Stimulated activated naive B cell treated with anti-CD40 and anti-IgM and Interleukin-4, amounts not matched to agents 10 μg/mL and 1 μg/mL and 100 μg/mL, for 72 hours (primary cell): ENCODE measurements at places on chromosomes 7 and 10.

- no peak for DNase-seq
Observed at GRCh38 chr7:40175725-40176510, 41.1 kb downstream of the SUGCT start.

GRCh38 chr10:69742928-69743602, 58.6 kb upstream of the COL13A1 start:
- no peak for DNase-seq

GRCh38 chr7:16647435-16647960, 1.5 kb downstream of the BZW2 start:
- DNase-seq: no peak

- DNase-seq: no peak
Observed at GRCh38 chr7:150377635-150378034, 1.5 kb upstream of the ZNF775 start.

DNA sequence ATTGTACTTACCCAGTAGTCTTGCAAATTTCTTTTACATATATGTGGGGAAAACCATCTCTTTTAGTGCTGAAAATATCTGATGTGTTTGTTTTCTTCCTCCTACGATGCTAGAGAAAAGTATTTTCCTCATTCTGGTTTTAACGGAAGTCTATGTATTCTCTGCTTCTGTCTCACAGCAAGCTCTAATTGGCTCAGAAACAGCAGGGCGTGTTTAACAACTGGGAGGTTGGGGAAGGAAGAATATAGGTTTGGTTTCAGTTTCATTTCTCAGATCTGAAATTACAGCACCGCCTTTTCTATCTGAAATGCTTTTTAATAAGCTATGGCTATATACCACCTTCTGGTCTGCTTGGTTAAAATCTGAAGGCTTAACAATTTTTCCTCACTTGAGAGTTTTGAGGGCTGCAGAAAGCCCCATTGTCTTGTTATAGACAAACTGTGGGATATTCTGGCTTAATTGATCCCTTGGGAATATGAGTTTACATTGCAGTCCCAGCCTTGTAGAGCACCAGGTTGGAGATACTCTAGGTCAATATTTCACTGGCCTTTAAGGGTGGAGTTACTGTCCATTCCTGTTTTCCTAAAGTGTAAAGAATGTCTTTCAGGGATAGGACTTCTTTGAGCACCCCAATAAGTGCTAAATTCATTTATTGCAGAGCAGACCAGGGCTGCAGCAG, at the start of gene SAMD9:
Gene SAMD9 (minus strand): TSS at position 128 of the 679 bp plus-strand sequence. CDS start 11,882 bp downstream, outside the sequence.
- peak; percentile 49 for DNase-seq

DNA sequence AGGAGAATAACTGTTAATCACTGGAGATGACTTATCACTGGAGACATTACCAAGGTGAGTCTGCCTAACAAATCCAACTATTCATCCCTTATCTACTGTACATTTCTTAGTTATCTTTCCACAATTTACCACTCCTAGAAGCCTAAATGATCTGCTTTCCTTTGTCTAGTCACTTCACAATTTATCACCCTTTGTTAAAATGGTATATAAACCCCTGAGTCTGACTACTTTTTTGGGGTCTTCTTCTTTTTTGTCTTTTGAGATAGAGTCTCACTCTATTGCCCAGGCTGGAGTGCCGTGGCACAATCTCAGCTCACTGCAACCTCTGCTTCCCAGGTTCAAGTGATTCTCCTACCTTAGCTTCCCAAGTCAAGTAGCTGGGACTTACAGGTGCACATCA, 66.0 kb upstream of the SEPHS1 start:
- no peak for DNase-seq

DNA sequence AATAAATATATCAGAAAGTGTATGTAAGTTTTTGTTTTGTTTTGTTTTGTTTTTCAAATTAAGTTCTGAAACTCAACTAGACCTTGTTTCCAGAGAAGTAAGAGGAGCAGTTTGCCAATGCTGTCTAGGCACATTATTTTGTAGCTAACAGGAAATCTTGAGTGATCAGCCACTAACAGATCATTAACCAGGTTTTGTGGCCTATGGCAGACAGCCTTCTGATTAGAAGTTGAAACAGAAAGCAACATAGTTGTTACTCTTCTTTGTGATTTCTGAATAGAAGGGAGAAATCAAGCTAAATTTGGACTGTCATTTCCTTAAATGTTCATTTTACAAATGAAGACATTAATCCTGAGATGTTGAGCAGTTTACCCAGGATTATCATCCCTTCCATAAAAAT, 142.6 kb downstream of the PLXDC2 start:
- no peak for DNase-seq

DNA sequence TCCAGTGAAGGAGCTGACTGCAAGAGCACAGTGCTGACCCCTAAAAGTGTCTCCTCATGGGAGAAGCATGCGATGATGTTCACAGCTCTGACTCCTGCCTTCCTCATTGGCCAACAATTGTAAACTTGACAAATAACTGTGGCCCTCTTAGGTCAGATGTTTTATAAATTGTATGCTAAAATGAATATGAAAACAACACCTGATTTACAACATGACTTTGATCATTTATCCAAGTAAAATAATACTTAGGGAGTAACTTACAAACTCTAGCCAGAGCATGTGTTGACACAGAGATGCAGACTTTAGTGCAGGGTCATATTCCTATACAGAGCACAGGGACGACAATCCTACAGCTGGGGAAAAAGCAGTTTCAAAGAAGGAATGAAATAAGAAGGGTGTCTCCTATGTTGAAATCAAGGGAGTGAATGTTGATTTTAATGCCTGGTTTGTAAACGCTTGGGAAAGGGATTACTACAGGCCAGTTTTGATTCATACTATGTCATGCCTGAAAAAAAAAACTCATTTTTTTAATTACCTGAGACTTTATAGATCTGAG, 391.4 kb upstream of the AKR1E2 start:
- DNase-seq: no peak

- no peak for DNase-seq
Observed at GRCh38 chr7:44889086-44889781, 3.9 kb upstream of the PURB start.

DNA sequence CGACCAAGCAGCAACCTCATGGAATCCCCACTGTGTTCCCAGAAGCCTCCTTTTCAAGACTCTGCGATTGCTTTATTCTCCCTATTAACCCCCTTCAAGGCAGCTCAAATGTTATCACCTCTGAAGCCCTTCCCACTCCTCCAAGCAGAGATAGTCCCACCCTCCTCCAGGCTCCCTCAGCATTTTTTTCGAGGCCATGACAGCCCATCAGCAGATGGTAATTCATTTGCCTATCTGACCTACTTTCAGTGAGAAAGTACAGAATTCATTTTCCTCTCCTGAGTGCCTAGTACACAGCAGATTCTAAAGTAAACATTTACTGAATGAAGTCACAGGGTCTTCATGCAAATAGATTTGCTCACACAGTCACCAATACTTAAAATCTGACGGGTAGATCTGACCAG, 47.8 kb downstream of the HERPUD2 start:
- no peak for DNase-seq

GRCh38 chr10:5902511-5903274, 12.7 kb downstream of the FBH1 start:
- no peak for DNase-seq

DNA sequence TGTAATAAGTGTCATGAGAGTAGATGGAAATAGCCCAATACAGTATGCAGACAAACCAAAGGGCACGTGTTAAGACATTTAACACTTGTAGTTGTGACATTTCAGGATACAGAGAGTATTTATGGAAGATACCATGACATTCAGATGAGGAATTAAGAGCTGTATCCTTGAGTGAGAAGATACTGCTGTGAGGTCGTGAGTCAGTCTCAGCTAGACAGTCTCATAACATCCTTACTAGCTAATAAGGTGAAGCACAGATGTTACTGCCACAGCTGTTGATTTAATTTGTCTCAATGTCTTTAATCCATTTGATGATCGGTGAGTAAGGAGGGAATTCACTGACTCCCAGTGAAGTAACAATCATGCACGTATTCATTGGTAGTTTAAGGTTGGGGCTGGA, 288.0 kb upstream of the AKR1E2 start:
- DNase-seq: no peak

GRCh38 chr10:114920459-114920858, 17.5 kb upstream of the TRUB1 start:
- no peak for DNase-seq

DNA sequence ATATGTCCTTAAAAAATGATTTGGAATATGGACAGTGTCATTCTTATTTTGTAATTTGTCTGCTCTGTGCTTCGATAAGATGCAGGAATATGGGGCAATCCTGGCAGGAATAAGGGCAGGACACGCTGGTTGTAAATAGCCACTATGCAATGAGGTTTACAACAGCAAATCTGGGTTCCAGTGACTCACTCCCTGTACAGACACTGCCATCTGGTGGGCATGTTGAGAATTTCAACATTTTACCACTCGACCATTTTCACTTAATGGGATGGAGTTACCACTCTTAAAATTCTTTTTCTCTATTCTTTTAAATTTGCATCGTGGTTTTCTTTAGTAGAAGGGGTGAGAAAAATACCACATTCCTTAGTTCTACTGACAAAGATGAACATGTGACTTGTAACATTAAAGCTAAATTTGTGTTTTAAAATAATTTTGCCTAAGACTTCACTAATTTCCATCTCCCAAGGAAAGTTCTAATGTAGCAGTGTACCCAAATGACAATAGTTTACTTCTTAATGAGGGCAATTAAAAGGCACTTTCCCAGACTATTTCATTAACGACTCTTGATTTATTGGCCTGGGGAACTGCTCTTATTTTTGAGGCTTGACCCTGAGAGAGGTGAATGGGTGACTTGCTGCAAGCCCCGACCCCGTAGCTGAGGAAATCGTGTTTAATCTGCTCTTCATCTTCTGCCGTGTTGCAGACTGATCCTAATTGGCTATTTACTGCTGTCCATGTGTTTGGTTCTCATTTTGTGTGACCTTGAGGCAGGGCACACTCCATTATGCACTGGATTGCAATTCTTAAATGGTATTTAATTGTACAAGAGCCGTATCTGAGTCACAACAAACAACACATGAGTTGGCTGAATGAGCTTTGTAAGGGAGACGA, 173.6 kb upstream of the IMMP2L start:
- peak; percentile 42 for DNase-seq

GRCh38 chr7:123682690-123683089, 27.0 kb downstream of the LMOD2 start:
- DNase-seq: no peak

DNA sequence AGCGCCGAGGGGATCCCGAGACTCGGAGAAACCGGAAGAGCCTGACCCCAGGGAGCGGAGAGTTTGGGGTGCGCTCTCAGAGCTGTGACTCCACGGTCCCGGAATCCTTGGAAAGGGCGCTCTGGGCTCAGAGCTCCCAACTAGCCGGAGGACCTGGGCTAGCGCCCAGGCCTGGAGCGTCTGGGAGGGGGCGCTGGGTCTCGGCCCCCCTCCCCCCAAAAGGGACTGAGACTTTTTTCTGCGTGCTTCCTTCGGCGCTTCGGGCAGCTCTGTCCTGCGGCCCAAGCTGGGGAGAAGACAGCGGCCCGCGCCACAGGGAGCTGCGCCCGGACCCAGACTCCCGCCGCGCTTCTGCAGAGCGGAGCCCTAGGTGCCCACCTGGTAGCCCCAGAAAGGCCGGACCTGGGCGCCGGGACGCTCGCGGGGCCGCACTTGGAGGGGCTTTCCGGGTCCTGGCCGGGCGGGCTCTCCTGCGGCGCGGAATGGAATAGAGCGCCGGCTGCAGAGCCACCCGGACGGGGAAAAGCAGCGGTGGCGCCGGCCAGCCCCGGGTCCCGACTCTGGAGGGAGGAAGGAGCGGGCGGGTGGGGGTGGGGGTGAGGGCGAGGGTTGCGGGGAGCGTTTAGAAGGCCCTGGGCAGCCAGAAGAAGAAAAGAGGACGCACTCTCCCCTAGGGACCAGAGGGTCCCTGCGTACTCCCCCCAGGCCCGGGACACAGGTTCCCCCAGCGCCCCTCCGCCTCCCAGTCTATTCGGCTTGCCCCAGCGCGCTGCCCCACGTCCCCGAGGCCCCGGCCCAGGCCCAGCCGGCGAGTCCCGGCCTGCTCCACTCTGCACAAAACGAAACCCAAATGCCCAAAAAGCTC, 4.7 kb downstream of the ZNF503 start:
- DNase-seq: no peak

- no peak for DNase-seq
Observed at GRCh38 chr10:69361303-69361614, 55.5 kb downstream of the TACR2 start.

GRCh38 chr10:35464825-35465456, 128.6 kb downstream of the CCNY start:
- DNase-seq: no peak

DNA sequence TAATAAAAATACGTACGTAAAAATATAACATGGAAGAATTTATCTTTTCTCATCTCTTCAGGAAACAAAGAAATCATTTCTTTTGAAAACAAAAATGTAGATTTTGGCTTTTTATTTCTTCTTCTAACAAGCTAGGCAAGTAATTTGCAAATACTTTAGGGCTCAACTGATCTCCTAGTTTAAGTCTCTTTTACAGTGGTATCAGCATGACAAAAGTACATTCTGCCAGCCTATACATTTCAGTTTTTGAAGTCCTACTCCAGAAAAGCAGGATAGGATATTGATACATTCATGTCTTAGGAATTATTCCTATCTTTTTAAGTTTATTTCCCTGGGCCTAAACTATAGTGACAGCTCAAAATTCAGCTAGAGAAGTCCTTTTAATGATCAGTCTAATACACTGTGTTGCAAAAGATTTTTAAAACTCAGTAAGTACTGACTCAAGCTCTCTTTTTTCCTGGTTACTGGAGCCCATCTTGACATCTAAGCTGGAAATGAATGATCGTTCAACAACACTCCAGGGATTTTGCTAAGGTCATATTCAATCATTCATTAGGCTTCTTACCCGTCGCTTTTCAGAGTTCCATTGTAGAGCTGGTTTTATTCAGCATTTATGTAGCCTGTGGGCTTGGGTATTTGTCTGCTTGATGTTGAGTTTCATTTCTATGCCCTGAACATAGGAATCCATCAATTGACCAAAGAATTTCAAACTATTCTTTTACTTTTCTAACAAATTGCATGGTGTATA, 12.2 kb upstream of the FAM53B start:
- no peak for DNase-seq

DNA sequence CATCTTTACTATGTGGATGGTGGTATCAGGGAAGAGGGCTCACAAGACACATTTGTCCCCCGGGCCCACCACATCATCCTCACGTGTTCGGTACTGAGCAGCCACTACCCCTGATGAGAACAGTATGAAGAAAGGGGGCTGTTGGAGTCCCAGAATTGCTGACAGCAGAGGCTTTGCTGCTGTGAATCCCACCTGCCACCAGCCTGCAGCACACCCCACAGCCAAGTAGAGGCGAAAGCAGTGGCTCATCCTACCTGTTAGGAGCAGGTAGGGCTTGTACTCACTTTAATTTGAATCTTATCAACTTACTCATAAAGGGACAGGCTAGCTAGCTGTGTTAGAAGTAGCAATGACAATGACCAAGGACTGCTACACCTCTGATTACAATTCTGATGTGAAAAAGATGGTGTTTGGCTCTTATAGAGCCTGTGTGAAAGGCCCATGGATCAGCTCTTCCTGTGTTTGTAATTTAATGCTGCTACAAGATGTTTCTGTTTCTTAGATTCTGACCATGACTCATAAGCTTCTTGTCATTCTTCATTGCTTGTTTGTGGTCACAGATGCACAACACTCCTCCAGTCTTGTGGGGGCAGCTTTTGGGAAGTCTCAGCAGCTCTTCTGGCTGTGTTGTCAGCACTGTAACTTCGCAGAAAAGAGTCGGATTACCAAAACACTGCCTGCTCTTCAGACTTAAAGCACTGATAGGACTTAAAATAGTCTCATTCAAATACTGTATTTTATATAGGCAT, 9.1 kb upstream of the CSGALNACT2 start:
- no peak for DNase-seq
